Hematopoietic multipotent progenitor cell treated with erythropoietin and hydrocortisone succinate and interleukin-3 and kit ligand, for 6 days (in vitro differentiated cells): ENCODE measurements at places on chromosomes 2 and 18.

DNA sequence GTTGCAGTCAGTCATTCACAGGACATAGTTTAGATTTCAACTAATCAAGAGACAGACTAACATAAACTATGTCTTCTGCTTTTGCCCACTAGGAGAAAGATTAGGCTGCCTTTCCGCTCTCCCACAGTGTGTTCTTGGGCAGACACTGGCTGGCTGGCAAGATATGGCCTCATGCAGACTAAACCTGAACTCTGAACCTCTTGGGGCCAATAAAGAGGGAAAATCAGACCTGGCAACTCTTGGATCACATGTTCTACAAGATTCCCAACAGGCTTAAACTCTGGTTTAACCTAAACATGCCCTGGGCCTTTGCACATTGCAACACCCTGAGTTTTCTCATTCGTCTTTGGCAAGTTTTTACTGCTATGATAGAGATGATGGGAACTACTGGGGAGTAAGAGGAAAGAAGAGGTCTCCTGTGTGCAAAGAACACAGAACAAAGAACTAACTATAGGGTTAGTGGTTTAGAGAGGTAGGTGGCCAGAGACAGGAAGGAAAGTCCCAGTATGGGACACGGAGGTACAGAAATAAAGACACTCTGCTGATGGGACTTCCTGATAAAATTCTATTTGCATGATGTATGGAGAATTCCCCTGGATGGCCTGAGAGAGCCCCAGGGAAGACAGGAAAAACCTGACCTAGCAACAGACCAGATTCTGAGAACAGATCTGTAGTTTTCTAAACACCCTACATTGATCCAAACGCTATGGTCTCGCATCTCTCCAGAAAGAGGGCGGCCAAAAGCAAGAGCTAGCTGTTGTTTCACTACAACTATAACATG lies 2.0 kb upstream of the ATRAID start:
- DNase-seq, result peak; percentile 68

DNA sequence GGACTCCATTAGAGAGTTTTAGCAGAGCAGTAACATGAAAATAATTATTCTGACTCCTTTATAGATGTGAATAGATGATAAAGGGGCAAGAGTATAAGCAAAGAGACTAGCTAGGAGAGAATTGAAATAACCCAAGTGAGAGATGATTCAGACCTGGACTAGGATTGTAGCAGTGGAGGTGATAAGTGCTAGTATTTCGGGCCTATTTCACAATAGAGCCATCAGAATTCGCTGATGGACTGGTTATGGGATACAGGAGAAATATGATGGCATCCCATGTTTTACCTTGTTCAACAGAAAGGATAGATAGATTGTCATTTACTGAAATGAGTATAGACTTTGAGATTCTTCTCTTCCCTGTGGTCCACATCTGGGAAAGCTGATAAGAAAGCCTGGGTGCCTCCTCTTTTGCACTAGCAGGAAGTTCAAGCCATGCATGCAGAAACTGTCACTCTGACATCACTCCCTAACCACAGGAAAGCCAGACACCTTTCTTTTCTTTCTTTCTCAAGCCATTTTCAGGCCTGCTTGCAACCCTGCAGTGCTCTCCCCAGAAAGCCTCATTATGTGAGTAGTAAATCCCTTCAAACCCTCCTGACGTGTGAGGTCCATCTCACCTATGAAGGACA lies 25.3 kb downstream of the DYNAP start:
- DNase-seq, result peak; percentile 8

DNA sequence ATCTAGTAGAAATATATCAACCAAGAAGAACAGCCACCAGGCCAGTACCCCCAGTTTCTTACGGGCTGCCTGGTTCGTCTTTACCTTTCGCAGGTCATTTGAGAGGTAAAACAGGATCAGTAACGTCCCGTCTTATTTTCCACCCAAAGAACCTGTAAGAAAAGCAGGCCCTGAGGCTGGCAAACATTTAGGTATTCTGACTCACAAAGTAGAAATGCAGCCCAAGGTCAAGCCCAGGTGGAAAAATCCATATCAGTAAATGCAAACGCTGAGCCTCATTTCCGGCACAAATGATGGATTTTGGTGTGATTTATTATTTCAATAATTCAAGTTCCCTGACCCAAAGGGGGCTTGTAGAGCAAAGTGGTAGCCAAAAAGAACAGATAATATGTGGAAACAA lies 171.2 kb downstream of the ZNF516 start:
- DNase-seq, result no peak

GRCh38 chr2:8518979-8519668 lies 162.7 kb upstream of the ID2 start:
- DNase-seq, result no peak

GRCh38 chr2:138703242-138703641 lies 76.9 kb downstream of the NXPH2 start:
- no peak for DNase-seq

GRCh38 chr2:23568211-23568610 lies 183.2 kb downstream of the KLHL29 start:
- DNase-seq, result no peak

DNA sequence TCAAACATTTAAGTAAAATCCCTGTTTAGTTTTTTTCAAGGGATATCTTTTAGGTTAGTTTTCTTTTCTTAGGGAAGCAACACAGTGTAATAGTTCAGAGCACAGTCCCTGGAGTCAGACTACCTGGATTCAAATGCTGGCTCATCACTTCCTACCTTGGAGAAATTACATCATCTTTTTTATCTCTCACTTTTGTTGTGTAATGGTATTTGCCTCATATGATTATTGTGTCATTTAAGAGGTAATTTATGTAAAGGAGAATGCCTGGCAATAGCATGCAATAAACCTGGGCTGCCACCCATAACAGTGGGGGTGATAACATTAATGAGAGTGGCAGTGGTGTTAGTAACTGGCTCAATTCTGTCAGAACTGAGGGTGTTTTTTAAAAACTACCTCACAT lies 26.3 kb downstream of the ERLEC1 start:
- no peak for DNase-seq
